Stimulated activated naive B cell treated with anti-CD40 and anti-IgM and Interleukin-4, amounts not matched to agents 10 μg/mL and 1 μg/mL and 100 μg/mL, for 72 hours (primary cell): ENCODE measurements at places on chromosomes 11 and 22.

- no peaks in the 10 kb centered on the region for H3K27me3 ChIP-seq
- DNase-seq: no peak
- no peak overlapping the region for H3K4me3 ChIP-seq
- no peaks in the 10 kb centered on the region for H3K36me3 ChIP-seq
- H3K27ac ChIP-seq: no peak overlapping the region
Observed at GRCh38 chr11:28966951-28967350, 858.8 kb downstream of the METTL15 start.

DNA sequence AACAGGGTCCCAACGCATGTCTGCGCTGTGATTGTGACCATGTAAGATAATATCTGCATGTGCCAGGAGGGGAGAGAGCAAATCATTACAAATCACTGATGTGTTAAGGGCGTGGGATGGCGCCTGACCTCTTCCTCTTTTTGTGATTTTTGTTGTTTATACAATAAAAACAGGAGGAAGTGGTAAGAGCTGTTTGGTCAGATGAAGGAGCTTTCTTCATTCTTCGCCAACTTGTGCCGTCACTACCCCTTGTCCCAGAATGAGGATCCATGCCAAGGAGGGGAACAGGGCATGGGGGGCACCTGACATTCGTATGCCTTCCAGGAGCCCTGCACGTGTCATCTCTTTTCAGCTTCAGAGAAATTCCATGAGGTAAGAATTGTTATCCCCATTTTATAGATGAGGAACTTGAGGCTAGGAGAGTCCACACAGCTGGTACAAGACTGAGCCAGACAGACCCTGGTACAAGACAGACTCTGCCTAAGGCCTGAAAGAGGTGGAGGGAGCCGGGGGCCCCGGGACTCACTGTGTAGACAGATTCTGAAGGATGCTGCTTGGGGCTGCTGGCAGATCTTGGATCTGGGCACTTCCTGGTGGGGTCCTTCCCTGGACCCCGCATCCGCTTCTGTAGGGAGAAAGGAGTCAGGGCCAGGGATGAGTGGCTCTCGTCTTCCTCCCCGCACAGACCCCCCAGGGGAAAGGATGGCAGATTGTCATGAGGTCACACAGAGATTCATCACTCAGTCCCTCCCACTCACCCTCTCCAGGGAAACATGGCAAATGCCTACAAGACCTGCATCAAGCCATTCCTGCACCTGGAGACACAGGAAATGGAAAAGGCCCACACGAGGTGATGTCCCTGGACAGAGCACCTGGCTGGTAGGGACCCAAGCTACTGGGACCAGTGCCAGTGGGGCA, 34.6 kb downstream of the NFAM1 start:
- H3K36me3 ChIP-seq: no peaks in the 10 kb centered on the region
- H3K4me3 ChIP-seq: peak overlapping the region; percentile 66
- peak overlapping the region; percentile 90 for H3K27ac ChIP-seq
- peaks cover 39% of the 10 kb centered on the region for H3K4me1 ChIP-seq
- DNase-seq: peak; percentile 71
- no peaks in the 10 kb centered on the region for H3K27me3 ChIP-seq

GRCh38 chr22:41758231-41758630, 42.2 kb upstream of the CCDC134 start:
- no peaks in the 10 kb centered on the region for H3K36me3 ChIP-seq
- peaks cover 5% of the 10 kb centered on the region for H3K4me1 ChIP-seq
- peaks cover 4% of the 10 kb centered on the region for H3K27me3 ChIP-seq

DNA sequence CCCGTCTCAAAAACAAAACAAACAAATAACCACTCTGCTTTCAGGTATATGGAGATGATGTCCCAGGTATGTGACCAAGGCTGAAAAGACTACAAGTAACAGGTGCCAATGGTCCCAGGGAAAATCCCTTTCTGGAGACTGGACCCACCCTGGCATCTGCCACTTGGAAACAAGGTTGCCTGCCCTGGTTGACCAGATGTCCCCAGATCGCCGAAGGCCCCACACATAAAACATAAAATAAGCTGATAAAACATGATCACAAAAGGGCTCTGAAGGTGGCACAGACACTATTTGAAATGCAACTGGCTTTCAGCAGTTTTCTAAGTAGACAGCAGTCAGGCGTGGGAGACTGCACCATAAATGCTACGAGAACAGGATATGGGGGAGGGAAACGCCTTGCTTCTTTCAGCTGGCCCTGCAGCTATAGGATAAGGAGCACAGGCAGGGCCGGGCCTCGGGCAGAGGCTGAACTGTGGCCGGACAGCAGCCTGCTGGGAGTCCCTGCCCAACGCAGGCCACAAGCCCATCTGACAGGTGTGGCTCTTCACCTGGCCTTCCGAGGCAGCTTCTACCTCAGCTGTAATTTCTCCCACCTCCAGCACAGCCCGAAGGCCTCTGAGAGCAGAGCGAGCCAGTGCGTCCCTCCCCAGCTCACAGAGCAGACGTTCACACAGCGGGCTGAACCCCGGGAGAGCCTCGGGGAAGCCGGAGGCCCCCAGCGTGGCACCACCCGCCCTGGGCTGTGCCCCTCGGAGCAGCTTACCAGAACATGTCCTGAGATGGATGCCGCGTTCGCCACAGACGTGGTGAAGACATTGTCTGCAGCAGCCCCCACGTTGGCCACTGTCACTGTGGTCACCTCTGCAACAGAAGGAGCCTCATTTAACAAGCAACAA, 4.0 kb downstream of the DEAF1 start:
- peaks cover 46% of the 10 kb centered on the region for H3K36me3 ChIP-seq
- no peak overlapping the region for H3K4me3 ChIP-seq
- no peak overlapping the region for H3K27ac ChIP-seq
- DNase-seq: no peak
- no peaks in the 10 kb centered on the region for H3K27me3 ChIP-seq

GRCh38 chr11:77596626-77597025, 6.9 kb downstream of the AQP11 start:
- H3K4me3 ChIP-seq: no peak overlapping the region
- peaks cover 5% of the 10 kb centered on the region for H3K36me3 ChIP-seq
- no peaks in the 10 kb centered on the region for H3K27me3 ChIP-seq
- no peaks in the 10 kb centered on the region for H3K4me1 ChIP-seq
- DNase-seq: no peak

DNA sequence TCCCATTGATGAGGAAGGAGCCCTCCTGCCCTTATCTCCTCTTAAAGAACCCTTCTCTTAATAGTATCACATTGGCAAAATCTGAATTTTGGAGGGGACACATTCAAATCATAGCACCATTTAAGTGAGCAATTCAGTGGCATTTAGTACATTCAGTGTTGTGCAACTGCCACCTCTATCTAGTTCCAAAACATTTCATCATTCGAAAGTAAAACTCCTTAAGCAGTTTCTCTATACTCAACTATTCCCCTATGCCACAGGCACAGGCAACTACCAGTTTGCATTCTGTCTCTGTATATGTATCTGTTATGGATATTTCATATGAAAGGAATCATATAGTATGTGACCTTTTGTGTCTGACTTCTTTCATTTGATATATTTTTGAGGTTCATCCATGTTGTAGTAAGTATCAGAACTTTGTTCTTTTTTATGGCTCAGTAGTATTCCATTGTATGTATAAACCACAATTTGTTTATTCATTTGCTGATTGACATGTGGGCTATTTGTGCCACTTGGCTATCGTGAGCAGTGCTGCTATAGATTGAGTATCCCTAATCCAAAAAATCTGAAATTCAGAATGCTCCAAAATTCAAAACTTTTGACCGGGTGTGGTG, 22.9 kb downstream of the FAR1 start:
- H3K27ac ChIP-seq: no peak overlapping the region
- H3K4me3 ChIP-seq: no peak overlapping the region
- H3K4me1 ChIP-seq: peaks cover 20% of the 10 kb centered on the region
- H3K36me3 ChIP-seq: peaks cover 21% of the 10 kb centered on the region
- no peak for DNase-seq

DNA sequence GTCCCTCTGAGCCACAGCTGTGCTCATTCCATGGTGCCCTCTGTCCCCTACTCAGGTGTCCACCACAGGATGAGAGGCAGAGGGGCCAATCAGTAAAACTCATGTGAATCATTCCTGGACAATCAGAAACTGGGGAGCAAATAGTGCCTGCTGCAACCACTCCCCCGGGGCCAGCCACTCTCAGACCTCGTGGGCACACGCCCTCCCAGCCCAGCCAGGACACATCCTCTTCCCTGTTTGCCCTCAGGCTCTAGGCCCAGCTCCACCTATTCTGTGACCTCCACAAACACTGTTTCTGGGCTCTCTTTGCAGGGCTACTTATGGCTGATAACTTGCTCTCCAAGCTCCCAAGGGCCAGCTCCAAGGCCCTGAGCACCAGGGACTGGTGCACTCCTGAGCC, 14.0 kb upstream of the KCTD14 start:
- no peak for DNase-seq
- H3K36me3 ChIP-seq: no peaks in the 10 kb centered on the region
- H3K4me3 ChIP-seq: no peak overlapping the region

GRCh38 chr22:40326905-40327735, 19.2 kb upstream of the ADSL start:
- no peak overlapping the region for H3K4me3 ChIP-seq
- peaks cover 8% of the 10 kb centered on the region for H3K4me1 ChIP-seq
- DNase-seq: no peak
- no peaks in the 10 kb centered on the region for H3K27me3 ChIP-seq
- H3K27ac ChIP-seq: peak overlapping the region; percentile 47

DNA sequence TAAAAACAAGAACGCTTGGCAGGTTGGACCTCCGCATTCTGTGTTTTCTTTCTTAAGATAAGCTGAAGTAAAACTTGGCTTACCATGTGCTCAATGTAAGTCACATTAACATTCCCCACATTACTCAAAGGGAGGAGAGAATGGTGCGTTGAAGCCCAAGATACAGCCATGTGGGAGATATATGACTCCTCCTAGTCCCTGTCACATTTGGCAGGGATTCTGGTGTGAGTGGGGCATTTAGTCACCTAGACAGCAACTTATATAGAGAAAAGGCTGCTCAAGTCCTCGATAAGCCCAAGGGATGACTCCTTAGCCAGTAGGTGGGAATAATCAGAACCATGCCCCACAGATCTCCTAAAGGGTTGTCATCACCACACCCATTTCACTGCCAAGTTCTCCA, 4.6 kb downstream of the PRSS23 start:
- peaks cover 17% of the 10 kb centered on the region for H3K4me1 ChIP-seq
- no peaks in the 10 kb centered on the region for H3K36me3 ChIP-seq
- DNase-seq: no peak
- no peak overlapping the region for H3K4me3 ChIP-seq
- peaks cover 26% of the 10 kb centered on the region for H3K27me3 ChIP-seq
- no peak overlapping the region for H3K27ac ChIP-seq

GRCh38 chr11:108788565-108789199, 123.8 kb downstream of the DDX10 start:
- H3K27ac ChIP-seq: no peak overlapping the region
- DNase-seq: no peak
- H3K27me3 ChIP-seq: no peaks in the 10 kb centered on the region

DNA sequence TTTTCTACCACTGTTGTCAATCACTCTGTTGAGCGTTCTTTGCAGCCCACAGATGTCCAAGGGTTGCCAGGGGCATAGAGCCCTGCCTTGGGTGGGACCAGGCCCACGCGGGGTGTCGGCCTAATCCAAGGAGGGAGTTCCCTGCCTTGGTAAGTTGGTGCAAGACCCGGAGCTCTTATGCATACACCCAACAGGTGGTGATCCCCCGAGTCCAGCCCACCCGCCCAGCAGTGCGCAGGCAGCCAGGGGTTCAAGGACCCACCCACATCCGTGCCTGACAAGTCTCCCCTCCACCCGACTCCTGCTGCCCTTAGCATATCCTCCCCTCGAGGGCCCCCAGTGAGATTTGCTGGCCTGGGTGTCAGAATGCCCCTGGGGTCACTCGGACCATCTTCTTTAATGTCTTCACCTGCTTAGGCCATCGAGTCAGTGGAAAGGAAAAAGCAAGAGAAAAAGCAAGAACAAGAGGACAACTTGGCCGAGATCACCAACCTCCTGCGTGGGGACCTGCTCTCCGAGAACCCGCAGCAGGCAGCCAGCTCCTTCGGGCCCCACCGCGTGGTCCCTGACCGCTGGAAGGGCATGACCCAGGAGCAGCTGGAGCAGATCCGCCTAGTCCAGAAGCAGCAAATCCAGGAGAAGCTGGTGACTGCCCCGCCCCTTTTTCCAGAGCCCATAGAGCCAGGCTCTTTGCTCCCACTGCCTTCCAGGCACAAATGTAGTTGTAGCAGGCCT, 12.2 kb downstream of the RIBC2 start:
- no peak overlapping the region for H3K27ac ChIP-seq
- H3K36me3 ChIP-seq: peaks cover 5% of the 10 kb centered on the region
- H3K4me1 ChIP-seq: peaks cover 22% of the 10 kb centered on the region
- DNase-seq: no peak
- peaks cover 13% of the 10 kb centered on the region for H3K27me3 ChIP-seq

GRCh38 chr22:27223317-27224177, 566.2 kb downstream of the MIAT start:
- no peaks in the 10 kb centered on the region for H3K36me3 ChIP-seq
- no peaks in the 10 kb centered on the region for H3K4me1 ChIP-seq
- H3K4me3 ChIP-seq: no peak overlapping the region

GRCh38 chr11:74493791-74494630, 487 bp upstream of the LIPT2 start:
- H3K4me1 ChIP-seq: peaks cover 7% of the 10 kb centered on the region
- no peak for DNase-seq
- no peaks in the 10 kb centered on the region for H3K27me3 ChIP-seq
- H3K36me3 ChIP-seq: peaks cover 11% of the 10 kb centered on the region

DNA sequence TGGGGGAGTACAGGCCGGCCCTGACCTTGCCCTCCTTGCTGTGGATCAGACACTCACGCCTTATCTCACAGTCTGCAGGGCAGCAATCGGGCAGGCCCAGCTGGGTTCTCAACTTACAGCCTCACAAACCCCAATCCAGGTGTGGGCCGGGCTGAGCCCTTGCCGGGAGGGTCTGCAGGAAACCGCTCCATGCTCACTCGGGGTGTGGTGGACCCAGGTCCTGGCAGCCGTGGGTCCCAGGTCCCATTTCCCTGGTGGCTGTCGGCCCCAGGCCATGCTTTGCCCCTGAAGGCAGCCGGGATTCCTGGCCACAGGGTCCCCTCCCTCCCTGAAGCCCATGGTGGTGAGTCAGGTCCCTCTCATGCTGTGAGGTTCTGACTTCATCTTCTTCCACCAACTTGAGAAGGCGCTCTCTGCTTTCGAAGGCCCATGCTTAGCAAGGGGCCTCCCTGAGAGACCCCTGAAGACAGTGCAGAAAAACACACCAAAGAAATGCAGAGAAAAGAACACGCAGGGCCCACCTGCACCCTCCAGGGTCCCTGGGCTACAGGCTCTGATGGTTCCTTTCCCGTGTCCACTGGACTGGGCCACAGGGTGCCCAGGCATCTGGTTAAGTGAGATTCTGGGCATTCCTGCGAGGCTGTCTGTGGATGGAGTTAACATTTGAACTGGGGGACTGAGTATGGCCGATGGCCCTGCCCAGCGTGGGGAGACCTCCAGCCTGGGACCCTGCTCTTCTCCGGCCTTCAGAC, 588.2 kb downstream of the BRD1 start:
- no peak overlapping the region for H3K27ac ChIP-seq
- DNase-seq: no peak
- no peaks in the 10 kb centered on the region for H3K4me1 ChIP-seq

- H3K4me1 ChIP-seq: no peaks in the 10 kb centered on the region
- no peaks in the 10 kb centered on the region for H3K36me3 ChIP-seq
- no peak for DNase-seq
- no peaks in the 10 kb centered on the region for H3K27me3 ChIP-seq
- H3K4me3 ChIP-seq: no peak overlapping the region
Observed at GRCh38 chr11:132779497-132779896, 752.8 kb downstream of the OPCML start.
